ENCODE measurements at places on chromosomes 4 and X.

DNA sequence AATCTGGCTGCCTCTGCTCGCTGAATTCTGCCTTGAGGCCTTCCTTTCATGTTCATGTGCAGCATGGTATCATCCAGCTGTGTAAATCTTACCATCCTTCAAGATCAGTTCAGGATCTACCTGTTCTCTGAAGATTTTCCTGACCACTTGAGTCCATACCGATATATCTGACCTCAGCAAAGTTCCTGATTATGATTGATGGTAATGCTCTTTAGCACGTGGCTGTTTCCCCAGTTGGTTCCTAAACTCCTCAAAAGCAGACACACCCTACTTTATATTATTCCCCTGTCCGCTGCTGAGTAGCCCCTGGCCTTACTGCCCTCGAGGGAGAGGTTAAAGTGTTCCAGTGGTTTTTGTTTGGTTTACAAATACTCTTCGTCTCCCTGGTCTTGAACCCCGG lies 20.0 kb downstream of the GALNT7 start:
- no peak for DNase-seq

- DNase-seq = no peak
Measured at GRCh38 chr4:41653523-41653922, 95.0 kb downstream of the PHOX2B start.

- no peak for DNase-seq
Measured at GRCh38 chr4:38764277-38764676, 18.5 kb downstream of the TLR10 start.

DNA sequence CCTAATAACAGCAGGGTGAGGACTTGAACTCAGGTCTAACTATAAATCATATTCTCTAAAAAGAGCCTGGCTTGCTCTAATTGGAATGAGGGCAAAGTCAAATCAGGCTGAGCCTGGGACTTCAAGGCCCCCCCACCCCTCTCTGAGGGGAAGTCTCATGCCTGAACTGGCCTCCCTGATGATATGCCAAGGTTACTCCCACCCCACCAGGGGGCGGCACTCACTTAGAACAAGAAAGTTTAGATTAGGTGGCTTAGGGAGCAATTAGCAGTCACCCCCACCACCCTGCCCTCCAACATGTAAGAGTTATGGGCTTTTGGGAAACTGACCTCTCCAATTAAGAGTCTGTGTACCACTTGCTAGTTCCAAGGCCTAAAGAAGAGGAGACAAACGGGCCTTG lies 2.7 kb downstream of the FOXO4 start:
- DNase-seq = peak; percentile 76

DNA sequence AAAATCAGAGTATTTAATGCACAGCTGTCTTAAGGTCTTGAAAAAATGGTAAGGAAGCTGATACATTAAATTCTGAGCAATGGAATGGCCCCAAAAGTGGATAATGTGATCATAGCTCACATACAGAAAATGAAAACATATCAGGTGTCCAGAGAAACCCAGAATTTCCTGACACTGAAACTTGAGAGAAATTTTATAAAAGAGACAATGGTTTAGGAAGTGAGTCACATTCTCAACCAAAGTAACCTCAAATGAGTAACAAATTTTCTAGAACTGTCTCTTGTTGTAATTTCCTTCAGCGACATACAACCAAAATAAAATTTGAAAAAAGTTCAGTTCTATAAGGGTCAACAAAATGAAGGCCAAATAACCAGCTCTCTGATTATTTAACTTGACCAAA lies 37.4 kb upstream of the PACRGL start:
- DNase-seq = no peak

GRCh38 chr4:142645475-142646108 lies 200.5 kb downstream of the INPP4B start:
- DNase-seq = peak; percentile 24
